Choroid plexus epithelial cell (primary cell): ENCODE measurements at places on chromosomes 2 and 18.
A peak's percentile ranks its signal among the peaks of the same experiment; 100 is the strongest.

GRCh38 chr2:45285311-45285710 is 276.1 kb upstream of the SIX2 start:
- DNase-seq = no peak

GRCh38 chr2:27545348-27546141 is 37.3 kb upstream of the ZNF512 start:
- peak; percentile 16 for DNase-seq

DNA sequence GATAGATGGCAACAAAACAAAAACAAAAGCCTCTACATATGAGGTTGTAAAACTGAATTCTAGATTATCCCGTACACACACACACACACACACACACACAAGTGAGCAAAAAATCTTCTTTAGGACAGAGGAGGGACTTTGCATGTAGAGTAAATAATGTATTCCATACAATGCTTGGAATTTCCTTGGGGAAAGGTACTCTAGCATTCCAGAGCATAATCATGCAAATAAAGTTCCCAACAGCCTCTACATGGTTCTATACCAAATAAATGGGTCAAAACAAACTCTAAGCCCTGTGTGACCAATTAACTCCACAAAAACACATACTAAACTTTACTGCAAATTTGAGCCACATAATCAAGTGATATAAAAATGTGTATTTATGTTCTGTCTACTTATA is 191.4 kb downstream of the RBM43 start:
- no peak for DNase-seq

- no peak for DNase-seq
Observed at GRCh38 chr18:76234676-76235060, 260.4 kb downstream of the ZNF516 start.

GRCh38 chr18:61448316-61448715 is 115.1 kb downstream of the CDH20 start:
- DNase-seq = no peak

- DNase-seq = no peak
Observed at GRCh38 chr2:209351636-209352035, 72.2 kb upstream of the MAP2 start.

- DNase-seq = no peak
Observed at GRCh38 chr2:102367331-102367971, 11.9 kb downstream of the IL18R1 start.

- DNase-seq = peak; percentile 78
Observed at GRCh38 chr2:23824777-23825212, 102.1 kb downstream of the ATAD2B start.

DNA sequence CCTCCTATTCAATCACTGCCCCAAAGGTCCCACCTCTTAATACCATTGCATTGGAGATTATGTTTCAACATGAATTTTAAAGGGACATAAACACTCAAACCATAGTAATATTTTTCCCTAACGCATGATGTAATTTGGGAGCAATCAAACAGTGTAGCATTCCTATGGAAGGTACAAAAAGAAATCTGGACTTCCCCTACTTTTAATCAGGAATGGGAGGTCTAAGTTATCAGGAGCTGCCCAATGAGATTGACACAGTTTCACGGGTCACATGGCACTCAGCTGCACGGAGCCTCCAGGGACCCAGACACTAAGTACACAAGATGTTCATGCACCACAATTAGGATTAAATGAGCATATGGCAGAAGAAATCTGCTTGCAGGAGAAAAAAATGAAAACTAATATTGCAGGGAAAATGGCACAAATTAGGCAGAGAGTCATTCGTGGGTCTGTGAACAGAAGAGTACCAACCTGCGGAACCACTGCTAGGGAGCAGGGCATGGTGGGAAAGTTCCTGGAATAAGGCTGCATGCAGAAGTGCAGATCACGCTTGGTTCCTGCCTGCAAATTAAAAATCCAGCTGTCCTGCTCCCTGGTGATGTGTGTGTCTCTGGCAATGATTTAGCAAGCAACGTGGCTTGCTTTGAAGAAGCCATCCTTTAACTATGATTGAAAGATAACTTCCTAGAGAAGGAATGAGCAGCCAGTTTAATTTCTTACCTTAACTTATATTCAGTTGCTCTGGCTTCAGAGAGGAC is 326.6 kb upstream of the ID2 start:
- DNase-seq = no peak

GRCh38 chr2:100039291-100039980 is 103.0 kb downstream of the AFF3 start:
- no peak for DNase-seq

DNA sequence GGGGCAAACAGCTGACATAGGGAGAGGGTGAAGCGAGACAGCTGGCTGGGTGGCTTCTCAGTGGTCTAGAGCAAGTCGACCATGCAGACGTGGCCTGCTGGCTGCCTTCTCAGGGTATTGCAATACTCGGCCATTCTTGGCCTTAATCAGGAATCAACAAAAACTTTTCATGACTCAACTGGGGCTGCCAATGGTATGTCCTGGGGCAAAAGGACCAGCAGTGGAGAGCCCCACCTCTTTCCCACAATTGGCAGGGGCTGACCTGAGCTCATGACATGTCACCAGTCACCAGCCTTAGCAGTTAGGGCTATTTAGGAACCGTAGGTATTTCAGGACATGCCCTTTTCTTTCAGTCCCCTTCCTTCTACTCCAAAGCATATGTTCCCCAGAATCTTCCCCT is 19.1 kb downstream of the PLA2R1 start:
- no peak for DNase-seq

GRCh38 chr2:212640428-212640827 is 101.8 kb upstream of the ERBB4 start:
- DNase-seq = no peak

DNA sequence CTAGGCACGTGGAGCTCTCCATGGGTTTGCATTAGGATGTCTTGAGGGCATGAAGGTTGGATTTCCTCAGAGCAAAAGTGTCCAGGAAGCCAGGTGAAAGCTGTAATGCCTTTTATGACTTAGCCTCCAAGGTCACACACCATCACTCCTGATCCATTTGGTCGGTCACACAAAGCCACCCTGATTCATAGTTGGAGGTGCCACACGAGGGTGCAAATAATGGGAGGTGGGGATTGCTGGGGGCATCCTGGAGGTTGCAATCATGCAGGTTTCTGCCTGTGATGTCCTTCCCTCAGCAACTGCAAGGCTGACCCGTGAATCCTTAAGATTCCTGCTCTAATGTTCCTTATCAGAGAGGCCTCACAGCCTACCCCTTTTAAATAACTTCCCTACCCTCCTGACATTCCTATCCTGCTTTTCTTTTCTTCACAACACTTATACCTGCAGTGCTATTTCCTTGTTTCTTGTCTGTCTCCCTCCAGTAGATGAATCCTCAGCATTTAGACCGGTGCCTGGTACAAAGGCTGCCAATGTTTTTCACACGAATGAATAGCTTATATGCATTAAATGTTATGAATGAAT is 97.1 kb downstream of the LIPG start:
- no peak for DNase-seq

- no peak for DNase-seq
Observed at GRCh38 chr2:23618794-23619530, 234.0 kb downstream of the KLHL29 start.

- no peak for DNase-seq
Observed at GRCh38 chr18:39025531-39025930, 1459.9 kb upstream of the CELF4 start.

DNA sequence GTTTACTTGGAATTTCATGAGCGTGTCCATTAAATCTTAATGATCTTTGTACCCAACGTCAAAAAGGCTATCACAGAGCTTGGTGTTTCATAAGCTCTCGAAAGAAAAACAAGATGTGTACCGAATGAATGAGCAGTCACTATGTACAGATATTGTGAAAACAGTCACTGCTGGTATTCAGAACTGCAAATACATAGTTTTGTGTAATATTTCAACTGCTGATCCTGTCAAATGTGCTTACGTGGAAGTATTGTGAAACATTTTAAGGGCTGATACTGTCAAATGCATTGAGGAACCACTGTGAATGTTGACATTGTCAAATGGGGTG is 184.2 kb upstream of the KLHL29 start:
- DNase-seq = no peak

DNA sequence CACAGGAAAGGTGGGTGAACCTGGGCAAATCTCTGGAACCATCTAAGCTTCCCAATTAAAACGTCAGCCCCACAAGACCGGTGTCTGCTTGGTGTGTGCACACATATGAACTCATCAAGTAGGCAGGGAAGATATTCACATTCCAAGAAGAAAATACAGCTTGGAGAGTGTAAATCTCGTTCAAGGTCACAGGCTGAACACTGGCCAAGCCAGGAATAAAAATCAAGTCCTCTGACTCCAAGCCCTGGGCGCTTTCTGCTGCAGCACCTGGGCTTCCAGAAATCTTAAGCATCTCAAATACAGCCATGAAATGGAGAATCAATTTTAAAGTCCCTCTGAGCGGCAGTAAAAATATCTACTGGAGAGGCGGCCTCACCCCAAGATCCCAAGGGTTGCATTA is 150.9 kb downstream of the TWIST2 start:
- no peak for DNase-seq

DNA sequence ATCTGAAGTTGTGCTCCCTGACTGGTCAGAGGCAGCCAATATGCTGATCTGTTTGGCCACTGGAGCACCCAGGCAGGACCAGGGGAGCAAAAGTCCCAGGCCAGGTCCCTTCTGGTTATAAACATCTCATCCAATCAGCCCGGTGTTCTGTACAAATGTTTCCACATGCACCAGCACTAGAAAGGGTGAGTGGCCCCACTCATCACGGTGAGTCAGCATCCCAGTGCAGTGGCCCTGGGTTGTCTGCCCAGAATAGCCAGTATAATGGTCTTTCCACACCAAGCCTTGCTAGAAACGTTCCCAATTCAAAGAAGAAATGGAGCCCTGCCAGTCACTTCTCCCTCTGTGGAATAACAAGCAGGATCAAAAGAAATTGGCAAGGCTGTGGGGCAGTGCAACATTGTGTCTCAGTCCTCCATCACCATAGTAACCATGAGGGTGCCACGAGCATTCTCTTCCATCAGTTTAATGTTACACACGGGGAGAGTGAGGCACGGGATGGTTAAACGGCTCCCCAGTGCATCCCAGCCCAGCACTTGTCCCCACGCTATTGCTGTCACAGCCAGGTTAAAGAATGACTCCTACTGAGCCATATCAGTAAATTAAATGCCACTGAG is 174.9 kb downstream of the SEPTIN10 start:
- DNase-seq = peak; percentile 79

- no peak for DNase-seq
Observed at GRCh38 chr2:64312622-64313397, 141.2 kb upstream of the LGALSL start.

DNA sequence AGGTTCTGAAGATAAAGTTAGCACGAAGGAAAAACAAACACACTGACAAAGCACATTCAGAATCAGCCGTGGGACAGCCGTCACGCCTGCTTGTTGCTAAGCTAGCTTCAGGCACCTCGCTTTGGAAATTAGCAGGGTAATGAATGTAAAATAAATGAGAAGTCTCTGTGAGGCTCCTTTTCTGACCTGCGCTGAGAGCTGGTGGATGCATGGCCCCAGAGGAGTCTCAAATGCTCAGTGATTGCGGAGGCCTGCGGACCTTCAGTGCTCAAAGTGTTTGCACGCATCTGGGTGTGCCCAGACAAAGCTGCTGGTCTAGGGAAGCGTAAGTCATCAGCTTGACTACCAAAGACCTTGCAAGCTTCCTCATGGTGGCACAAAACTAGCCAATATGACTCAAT is 50.6 kb downstream of the CD8B2 start:
- no peak for DNase-seq

DNA sequence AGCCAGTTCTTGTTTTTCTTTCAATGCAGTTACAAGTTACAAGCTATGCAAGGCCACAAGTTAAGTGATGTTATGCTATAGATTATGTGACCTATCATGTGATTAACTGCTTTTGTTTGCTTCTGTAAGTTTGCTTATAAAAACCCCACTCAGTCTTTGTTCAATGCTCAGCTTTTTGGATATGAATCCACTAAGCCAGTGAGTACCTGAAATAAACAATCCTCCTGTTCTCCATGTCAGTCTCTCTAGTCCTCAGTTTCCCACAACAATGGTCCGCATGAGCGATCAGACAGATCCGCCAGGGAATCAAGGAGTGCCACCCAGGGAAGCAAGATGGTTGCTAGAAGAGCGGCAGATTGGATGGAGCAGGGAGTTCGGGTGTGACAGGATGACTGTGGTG is 30.7 kb upstream of the ZNF236 start:
- DNase-seq = no peak

- DNase-seq = no peak
Observed at GRCh38 chr2:235968155-235968554, 200.0 kb downstream of the GBX2 start.
